ENCODE measurements at places on chromosomes 6 and 20.
A peak's percentile ranks its signal among the peaks of the same experiment; 100 is the strongest.

- peak; percentile 23 for DNase-seq
Measured at GRCh38 chr6:28747631-28748157, 176.1 kb downstream of the TRIM27 start.

- DNase-seq, result peak; percentile 93
Measured at GRCh38 chr6:128487746-128488145, 32.7 kb downstream of the PTPRK start.

DNA sequence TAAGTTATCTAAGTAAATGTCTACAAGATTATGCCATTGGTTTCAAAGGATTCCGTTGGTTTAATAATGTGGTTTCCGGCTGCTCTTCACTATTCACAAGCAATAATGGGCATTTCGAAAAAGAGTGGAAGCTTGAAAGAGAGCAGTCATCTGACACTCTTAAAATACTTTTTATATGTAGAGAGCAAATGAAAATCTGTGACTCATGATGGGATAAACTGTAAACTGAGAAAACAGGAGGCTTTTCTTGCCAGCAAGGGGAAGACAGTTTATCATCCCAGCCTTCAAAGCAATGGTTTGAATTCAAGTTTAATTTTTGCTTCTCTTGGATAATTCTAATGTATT lies 145.7 kb downstream of the KHDC1L start:
- peak; percentile 26 for DNase-seq

GRCh38 chr6:148313488-148313887 lies 29.1 kb upstream of the SASH1 start:
- no peak for DNase-seq

GRCh38 chr6:32977953-32978324 lies 9.5 kb downstream of the BRD2 start:
- no peak for DNase-seq

DNA sequence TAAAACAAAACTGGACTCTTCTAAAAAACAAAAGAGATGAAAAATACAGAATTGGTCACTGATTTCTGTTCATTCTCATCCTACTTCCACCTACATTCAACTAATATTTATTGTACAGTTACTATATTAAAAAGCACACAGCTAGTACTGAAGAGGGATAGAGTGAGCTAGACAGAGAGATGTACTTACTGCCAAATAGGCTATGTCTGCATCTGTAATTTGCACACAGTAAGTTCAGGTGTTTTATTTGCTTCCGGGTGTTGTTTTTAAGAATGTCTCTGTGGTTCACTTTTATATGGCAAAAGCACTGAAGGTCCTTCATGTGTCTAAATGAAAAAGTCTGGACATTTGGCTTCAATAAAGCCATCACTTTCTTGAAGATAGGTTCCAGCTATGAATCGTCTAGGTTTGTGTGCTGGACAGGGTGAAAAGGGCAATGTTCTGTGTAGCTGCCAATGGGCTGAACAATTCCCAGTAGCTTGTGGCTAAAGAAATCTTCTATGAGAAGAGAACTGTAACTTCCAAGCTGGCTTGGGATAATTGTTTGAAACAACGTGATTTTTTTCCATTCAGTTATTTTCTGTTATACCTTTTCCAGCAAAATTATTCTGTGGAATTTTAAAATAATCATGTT lies 47.3 kb downstream of the EPB41L2 start:
- DNase-seq, result peak; percentile 59

- DNase-seq, result no peak
Measured at GRCh38 chr20:49597825-49598395, 30.0 kb upstream of the PTGIS start.

DNA sequence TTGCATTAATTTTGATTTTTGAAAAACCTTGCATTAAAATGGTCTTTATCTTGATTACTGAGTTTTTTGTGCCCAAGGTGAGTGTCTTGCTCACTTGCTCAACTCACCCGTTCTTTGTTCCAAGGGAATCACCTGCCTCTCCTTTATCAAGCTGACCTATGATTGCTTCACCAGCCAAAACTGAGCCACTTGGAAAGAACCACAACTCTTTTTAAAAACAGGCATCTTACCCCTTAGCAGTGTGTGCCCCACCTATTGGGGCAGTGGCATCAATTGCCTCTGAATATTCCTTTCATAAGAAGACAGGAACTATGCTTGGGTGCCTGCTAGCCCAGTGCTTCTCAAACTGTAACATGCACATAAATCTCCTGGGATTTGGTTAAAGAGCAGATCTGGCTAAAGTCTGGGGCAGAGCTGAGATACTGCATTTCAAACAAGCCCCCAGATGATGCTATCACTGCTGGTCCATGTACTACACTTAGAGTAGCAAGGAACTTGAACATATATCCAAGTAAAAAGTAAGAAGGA lies 3.3 kb upstream of the STK38 start:
- DNase-seq, result no peak

GRCh38 chr6:152846825-152847224 lies 96.2 kb downstream of the VIP start:
- no peak for DNase-seq

- DNase-seq, result peak; percentile 84
Measured at GRCh38 chr6:150293423-150294173, 75.2 kb upstream of the IYD start.

GRCh38 chr6:135901774-135902524 lies 50.4 kb downstream of the PDE7B start:
- DNase-seq, result no peak

DNA sequence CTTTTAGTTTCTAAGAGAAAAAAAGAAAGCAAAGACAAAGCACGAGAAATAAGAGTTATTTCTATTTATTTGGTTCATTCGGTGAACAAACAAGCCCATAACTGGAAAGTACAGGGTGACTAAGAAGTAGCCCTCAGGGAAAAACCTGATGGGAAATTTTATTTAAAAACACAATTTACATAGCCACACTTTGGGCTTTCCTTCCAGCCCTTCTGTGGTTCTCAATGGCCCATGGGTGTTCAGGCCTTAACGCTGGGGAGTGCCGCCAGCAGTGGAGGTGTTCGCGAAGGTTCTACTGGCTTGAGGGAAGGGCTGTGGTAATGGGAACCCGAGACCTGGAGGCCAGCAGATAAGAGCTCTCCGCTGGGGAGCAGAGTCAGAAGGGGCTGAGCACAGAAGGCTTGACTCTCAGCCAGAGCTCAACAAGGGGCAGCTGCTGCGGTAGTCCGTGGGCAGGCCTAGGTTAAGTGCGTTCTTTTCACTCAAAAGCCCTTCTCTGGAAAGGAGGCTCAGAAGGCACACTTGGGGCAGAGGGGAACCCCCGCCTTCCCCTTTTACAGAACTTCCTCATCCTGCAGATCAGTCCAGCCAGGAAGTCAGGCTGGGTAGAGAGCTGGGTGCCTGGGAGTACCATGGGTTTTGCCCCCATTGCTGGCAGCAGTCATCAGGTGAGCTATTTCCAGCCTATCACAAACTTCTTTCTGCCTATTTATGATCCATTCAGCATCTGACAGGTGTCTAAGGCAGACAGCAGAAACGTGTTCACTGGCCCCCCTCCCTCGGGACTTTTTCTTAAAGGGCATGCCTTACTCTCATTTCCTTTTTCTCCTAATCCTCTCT lies 8.8 kb upstream of the CD83 start:
- peak; percentile 65 for DNase-seq

GRCh38 chr6:79943133-79943532 lies 4.2 kb downstream of the ELOVL4 start:
- DNase-seq, result no peak

- no peak for DNase-seq
Measured at GRCh38 chr20:4613184-4613583, 108.5 kb upstream of the PRND start.

- DNase-seq, result no peak
Measured at GRCh38 chr6:66638099-66638498, 931.1 kb upstream of the EYS start.

GRCh38 chr20:43513931-43514647 lies 6.6 kb downstream of the L3MBTL1 start:
- DNase-seq, result peak; percentile 95

GRCh38 chr6:6052216-6052615 lies 45.5 kb upstream of the NRN1 start:
- no peak for DNase-seq

- no peak for DNase-seq
Measured at GRCh38 chr6:108442770-108443520, 117.8 kb upstream of the FOXO3 start.

DNA sequence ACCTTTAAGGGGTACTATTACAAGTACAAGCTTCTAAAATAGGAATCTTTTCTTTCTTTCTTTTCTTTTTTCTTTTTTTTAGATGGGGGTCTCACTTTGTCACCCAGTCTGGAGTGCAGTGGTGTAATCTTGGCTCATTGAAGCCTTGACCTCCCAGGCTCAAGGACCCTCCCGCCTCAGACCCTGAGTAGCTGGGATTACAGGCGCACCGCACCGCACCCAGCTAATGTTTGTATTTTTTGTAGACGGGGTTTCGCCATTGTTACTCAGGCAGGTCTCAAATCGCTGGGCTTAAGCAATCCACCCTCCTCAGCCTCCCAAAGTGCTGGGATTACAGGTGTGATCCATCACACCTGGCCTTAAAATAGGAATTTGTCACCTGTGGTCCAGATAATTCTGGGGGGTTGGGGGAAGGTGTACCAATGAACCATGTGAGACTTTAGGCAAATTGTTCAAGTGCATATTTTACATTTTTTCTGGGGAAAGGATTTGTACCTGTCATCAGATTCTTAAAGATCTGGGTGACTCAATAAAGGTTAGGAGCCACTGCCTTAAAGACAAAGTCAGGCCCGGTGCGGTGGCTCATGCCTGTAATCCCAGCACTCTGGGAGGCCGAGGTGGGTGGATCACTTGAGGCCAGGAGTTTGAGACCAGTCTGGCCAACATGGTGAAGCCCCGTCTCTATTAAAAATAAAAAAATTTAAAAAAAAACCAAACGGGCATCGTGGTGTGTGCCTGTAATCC lies 19.7 kb upstream of the SYNJ2 start:
- no peak for DNase-seq

DNA sequence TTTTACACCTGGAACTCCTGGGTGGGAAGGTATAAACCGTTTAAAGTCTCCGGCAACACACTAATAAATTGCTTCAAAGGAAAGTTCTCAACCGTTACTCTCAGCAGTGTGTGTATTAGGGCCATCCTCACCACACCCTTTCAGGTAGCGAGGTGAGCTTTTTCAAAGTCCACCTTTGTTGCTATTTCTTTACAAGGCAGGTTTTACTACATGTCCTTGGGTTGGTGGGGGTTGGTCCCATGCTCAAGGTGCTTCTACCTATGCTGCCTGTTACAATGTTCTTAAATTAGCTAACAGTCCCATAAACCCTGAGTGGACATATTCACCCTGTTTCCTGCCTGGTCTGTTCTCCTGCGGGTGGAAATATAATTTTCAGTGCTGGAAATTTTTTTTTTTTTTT lies 13.2 kb upstream of the OSER1 start:
- DNase-seq, result no peak

- no peak for DNase-seq
Measured at GRCh38 chr6:7901780-7902179, 8.8 kb downstream of the TXNDC5 start.

GRCh38 chr6:85404564-85405174 lies 45.2 kb upstream of the NT5E start:
- DNase-seq, result peak; percentile 86

GRCh38 chr6:3426091-3426926 lies 30.5 kb downstream of the SLC22A23 start:
- no peak for DNase-seq

- DNase-seq, result peak; percentile 54
Measured at GRCh38 chr6:55445648-55446204, 118.5 kb downstream of the GFRAL start.

GRCh38 chr6:25219917-25220278 lies 59.3 kb upstream of the CARMIL1 start:
- DNase-seq, result no peak

GRCh38 chr6:75481394-75481793 lies 12.2 kb downstream of the FILIP1 start:
- no peak for DNase-seq

- DNase-seq, result no peak
Measured at GRCh38 chr6:43703512-43704429, 16.2 kb upstream of the MRPS18A start.

DNA sequence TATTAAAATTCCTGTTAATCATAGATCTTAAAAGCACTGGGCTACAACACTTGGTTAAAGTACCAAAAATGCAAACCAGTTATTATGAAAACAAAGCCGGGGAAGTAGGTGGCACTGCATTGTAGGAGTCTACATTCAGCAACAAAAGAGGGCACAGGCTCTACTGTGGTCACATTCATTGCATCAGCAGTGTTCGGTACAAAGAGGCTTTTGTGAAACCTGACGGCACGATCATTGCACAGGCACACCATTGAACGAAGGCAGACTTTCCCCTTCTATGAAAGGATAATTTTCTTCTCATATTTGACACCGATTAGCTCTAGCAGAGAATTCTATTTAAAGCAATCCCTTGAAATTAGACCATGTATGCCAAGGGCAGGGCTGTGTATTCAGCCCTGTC lies 44.6 kb upstream of the AGPAT4 start:
- DNase-seq, result no peak

- DNase-seq, result no peak
Measured at GRCh38 chr20:18272451-18272850, 15.9 kb upstream of the ZNF133 start.

- no peak for DNase-seq
Measured at GRCh38 chr20:50837532-50838321, 42.9 kb downstream of the BCAS4 start.

- DNase-seq, result no peak
Measured at GRCh38 chr6:142266060-142266459, 35.7 kb upstream of the ADGRG6 start.

- no peak for DNase-seq
Measured at GRCh38 chr6:56831334-56831733, 123.6 kb upstream of the BEND6 start.

DNA sequence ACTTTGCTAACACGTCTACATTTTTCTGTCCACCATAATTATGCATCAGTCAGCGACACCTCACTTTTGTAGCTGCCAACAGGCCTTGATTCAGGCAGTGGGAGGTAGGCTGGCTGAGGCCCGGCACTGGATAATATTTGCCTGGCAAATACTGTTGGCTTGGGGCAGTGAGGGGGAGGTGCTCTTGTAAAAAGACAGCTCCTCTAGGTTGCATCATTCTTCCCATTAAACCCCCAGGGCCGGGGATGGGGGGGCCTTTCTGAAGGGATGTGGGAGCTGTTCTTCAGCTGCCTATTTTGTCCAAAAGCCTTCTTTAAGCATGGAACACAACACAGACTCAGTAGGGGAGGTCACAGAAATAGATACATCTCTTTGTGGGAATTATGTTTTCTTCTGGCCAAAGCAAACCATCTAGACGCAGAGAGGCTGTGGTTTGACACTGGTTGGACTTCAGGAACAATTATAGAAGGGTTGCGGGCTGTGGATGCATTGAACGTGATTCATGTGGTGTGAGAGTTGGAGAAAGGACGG lies 338.3 kb upstream of the NT5E start:
- DNase-seq, result no peak

- DNase-seq, result no peak
Measured at GRCh38 chr6:119517428-119517827, 167.9 kb upstream of the MAN1A1 start.

DNA sequence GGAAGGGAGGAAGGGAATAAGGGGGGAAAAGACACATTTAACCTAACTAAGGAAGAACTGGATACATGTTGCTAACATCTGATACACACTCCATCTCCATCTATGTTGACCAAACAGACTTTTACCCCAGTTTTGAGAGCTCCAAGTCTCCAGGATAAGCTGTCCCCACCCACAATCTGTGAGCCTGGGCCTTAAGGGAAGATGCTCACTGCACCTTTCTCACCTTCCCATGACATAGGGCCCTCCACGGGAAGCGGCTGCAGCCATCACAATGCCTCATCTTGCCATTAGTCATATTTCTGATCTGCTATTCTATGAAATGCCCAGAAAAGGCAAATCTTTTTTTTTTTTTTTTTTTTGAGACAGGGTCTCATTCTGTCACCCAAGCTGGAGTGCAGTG lies 126.6 kb upstream of the SALL4 start:
- DNase-seq, result no peak

- peak; percentile 15 for DNase-seq
Measured at GRCh38 chr20:52242237-52243230, 51.0 kb upstream of the ZFP64 start.
